ENCODE measurements at places on chromosomes 16 and 17.

- no peak for DNase-seq
These were observed 1199.3 kb downstream of the CDH11 start for GRCh38 chr16:63922560-63922959.

- DNase-seq = no peak
These were observed 398.5 kb downstream of the HAPSTR1 start for GRCh38 chr16:9489835-9490467.

- DNase-seq = no peak
These were observed 91.4 kb upstream of the DYNLRB2 start for GRCh38 chr16:80449392-80449791.

DNA sequence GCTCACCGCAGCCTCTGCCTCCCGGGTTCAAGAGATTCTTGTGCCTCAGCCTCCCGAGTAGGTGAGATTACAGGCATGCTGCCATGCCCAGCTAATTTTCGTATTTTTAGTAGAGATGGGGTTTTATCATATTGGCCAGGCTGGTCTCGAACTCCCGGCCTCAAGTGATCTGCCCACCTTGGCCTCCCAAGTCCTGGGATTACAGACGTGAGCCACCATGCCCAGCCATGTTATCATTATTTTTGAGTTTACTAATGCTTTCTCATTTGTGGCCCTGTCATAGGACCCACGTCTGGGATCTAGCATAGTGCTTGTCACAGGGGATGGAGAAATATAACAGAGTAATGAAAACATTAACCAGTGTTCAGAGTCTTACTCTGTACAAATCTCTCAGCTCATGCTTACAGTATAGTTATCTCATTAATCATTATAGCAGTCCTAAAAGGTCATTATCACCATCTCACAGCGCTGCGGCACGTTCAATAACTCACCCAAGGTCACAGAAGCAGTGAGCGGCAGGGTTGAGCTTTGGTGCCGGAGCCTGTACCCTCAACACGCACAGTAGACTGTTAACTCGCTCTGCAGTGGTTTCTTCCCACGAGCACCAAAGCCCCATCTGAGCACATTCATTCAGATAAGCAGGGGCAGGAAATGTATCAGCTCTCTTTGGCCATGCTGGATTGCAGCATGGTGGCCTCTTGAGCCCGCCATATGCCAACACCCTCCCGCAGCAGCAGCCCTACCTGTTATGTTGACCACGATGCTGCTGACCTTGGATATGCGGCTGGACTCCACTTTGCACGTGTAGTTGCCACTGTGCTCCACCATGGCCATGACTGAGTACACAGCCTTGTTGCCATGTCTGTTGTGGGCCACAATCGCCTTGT, 21.4 kb downstream of the PECAM1 start:
- no peak for DNase-seq

Data from fibroblast of lung (primary cell).